ENCODE measurements at places on chromosomes 2 and 18.

- DNase-seq, result no peak
These were observed 3.1 kb downstream of the EFR3B start for GRCh38 chr2:25044990-25045389.

DNA sequence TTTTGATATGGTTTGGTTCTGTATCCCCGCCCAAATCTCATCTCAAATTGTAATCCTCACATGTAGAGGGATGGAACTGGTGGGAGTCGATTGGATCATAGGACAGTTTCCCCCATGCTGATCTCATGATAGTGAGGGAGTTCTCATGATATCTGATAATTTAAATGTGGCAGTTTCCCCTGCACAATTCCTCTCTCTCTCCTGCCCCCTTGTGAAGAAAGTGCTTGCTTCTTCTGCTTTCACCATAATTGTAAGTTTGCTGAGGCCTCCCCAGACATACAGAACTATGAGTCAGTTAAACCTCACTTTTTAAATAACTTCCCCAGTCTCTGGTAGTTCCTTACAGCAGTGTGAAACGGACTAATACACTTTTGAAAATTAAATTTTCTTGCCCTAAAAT lies 12.3 kb upstream of the KCNJ3 start:
- no peak for DNase-seq

DNA sequence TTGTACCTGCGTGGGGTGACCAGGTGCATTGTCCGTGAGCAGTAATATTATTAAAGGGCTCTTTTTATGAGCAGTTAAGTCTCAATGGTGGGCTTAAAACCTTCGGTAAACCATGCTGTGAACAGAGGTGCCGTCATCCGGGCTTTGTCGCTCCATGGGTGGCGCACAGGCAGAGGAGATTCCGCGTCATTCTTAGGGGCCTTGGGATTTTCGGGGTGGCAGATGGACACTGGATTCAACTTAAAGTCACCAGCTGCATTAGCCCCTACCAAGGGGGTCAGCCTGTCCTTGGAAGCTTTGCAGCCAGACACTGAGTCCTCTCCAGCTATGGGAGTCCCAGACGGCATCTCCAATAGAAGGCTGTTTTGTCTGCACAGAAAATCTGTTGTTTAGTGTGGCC lies 107.7 kb downstream of the NFATC1 start:
- DNase-seq, result no peak

DNA sequence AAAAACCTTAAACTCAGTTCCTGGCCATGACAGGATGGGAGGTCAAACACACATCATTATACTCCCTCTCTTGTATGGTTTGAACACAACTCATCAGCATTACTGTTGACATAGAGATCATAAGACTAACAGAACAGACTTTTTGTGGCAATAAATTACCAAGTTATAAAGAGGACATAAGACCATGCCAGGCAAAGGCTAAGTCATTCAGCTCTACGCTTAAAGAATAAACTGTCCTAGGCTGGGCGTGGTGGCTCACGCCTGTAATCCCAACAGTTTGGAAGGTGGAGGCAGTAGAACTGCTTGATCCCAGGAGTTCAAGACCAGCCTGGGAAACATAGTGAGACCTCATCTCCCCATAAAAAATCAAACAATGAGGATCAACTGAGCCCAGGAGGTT lies 16.4 kb downstream of the NLRC4 start:
- DNase-seq, result no peak

DNA sequence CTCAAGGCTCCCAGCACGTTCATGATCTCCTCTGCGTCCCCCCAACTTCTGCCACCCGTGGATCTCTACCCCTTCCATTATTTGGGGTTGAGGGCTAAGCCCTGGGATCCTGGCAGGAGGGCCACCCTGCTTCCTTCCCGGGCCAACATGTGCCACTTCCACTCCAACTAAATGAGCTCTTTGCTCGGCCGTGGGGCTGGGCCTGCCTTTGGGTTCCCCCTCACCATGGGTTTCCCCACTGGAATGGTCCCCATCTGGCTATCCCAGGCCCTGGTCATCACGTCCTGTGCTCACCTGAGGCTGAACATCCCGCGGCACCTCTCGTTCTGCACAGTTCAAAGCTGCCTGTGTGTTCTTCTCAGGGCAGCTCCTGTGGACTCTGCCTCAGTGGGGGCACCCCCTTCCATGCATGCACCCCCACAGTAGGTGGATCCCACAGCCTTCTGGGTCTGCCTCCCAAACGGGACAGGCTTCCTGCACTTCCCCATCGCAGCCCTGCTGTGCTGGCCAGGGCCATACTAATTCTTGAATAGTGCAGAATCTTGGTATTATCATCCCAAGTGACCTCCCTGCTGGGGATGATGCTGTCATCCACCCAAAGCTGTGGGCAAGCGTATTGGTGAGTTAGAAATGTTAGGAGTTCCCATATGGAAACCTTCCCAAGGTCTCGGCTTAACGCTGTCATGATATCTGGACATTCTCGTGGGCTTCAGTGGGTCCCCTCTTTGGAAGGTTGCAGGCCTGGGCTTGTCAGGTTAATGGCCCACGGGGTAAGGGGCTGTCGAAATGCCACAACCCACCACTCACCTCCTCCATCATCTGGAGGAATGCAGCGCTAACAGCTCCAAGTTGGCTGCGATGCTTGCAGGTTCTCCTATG lies 150.5 kb upstream of the TWIST2 start:
- DNase-seq, result no peak

DNA sequence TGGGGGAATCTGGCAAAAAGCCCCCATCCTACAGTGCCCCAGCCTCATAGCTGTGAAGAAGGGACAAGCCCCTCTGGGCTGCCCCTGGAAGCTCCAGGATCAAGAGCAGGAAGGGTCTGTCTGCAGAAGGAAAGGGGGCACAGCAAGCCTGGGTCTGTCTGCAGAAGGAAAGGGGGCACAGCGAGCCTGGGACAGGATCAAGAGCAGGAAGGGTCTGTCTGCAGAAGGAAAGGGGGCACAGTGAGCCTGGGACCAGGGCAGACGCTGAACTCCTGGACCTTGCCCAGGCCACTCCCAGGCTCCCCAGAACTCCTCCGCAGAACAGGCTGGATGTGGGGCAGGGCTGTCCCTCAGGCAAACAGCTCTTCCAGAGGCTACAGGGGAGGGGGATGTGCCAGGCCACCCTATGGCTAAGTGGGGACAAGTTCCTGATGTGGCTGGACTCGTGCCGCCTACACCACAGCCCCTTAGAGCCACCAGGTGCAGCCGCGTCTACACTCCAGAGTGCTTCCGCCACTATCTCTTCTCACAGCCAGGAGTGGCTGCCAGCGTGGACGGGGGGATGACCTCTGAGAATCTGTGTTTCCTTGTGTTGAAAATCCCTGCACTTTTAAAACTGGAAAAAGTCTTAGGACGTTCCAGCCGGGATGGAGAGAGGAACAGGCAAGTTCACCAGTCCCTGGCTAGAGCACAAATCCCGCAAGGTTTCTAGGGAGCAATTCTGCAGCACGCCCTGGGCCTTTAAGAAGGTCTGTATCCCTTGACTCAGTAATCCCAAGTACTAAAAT lies 20.8 kb downstream of the KIF1A start:
- no peak for DNase-seq

- no peak for DNase-seq
These were observed 143.7 kb upstream of the RPRM start for GRCh38 chr2:153622285-153622684.

DNA sequence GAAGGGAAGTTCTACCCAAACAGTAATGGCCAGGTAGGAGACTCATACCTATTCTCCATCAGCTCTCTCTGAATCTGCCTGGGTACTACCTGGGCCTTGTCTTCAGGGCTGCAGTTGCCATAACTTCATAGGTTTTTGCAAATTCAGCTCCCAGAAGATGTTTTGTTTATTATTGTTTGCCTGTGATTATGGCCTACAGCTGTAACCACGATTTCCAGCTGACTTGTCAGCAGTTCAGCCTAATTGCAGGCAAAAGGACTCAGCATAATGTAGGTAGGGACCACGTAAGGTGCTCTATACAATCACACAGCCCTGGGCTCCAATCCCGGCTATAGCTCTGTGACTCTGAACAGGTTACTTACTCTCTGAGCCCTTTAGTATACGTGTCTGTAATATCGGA lies 187.0 kb upstream of the FN1 start:
- DNase-seq, result no peak

All from CD4-positive, alpha-beta memory T cell (primary cell).